ENCODE measurements at places on chromosomes 7 and 10.

GRCh38 chr10:18906636-18907035 lies 142.0 kb upstream of the MALRD1 start:
- no peak for DNase-seq

- no peak for DNase-seq
These were observed 16.7 kb downstream of the MACROH2A2 start for GRCh38 chr10:70069346-70069745.

DNA sequence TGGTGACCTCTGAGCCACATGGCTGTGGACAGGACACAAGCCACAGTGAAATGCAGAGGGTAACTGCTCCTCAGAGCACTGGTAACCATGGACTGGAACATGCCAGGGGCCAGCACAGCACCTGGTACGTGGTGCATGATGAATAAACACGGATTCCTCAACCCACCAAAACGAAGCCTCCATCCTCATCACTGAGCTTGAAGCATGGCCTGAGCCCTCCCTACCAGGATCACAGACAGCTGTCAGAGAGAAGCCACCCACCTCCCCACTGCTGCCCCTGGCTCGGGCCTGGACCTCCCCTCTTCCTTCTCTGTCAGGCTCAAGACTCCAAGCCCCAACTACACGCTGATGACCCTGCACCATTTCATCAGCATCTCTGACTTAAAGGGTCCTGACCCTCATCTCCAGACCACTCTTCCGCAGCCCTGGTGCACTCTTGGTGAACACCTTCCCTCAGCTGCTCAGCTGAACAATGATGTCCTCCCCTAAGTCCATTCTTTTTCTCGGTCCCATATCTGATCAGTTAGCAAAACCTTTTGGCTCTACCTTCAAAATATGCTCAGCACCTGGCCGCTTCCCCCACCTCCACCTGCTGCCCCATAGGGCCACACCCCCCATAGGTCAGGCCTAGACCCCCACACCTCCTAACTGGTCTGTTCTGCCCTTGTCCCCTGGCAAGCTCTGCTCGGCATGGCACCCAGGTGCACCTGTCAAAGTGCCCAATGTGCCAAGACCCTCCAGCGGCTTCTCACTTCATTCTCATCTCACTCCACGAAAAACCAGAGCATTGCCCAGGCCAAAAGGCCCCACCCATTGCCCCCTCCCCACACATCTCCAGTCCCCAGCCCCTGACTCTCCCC lies 141.1 kb downstream of the MAPK8 start:
- DNase-seq: no peak

- DNase-seq: no peak
These were observed 49.9 kb downstream of the CDHR3 start for GRCh38 chr7:106012935-106013439.

GRCh38 chr7:135204341-135204749 lies 7.0 kb downstream of the WDR91 start:
- no peak for DNase-seq

GRCh38 chr7:50608196-50608906 lies 43.1 kb upstream of the DDC start:
- DNase-seq: no peak

- DNase-seq: no peak
These were observed 10.8 kb downstream of the KLF6 start for GRCh38 chr10:3774018-3774813.

DNA sequence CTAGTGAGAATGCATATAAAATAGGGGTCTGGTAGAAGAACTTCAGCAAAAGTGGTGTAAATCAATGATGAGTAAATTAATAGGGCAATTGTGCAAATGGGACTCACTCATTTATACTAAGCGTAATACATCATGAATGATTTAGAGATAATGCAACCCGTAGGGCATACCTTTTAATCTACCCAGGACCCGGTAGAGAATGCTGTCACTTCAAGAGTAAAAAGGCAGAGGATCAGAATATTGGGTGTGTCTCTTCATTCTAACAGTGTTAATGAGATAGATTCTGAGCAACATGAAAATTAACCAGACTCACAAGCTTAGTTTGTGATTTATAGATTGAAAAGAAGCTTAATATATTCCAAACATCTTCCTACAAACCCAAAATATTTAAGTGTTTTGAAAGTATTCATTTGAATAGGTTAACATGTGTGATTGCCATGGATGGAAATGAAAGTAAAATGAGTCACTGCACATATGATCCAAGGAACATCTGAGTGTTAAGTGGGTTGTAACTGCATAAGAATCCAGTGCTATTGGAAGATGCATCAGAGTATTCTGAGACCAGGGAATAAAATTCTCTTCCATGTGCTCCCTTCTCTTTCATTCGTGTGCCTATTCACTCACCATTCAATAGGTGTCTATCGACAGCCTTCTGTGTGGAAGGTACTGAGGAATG lies 690.6 kb downstream of the AUTS2 start:
- no peak for DNase-seq

GRCh38 chr7:141956084-141956483 lies 9.3 kb upstream of the CLEC5A start:
- no peak for DNase-seq

DNA sequence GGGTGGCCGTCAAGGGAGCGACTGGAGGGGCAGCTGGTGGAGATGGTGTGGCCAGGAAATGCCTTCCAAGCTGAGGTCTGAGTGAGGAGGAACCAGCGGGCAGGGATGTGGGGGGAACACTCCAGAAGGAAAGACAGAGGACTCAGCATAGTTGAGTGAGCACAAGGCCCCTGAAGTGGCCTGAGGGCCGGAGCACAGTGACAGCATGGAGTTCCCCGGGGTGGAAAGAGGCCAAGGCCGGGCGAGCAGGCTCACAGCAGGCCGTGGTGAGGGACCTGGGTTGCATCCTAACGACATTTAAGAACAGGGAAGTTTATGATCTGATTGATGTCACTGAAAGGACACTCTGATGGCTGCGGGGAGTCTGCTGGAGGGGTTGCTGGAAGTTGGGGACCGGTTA lies 48.0 kb downstream of the HTRA1 start:
- no peak for DNase-seq

GRCh38 chr10:109992485-109992884 lies 15.3 kb upstream of the ADD3 start:
- no peak for DNase-seq

DNA sequence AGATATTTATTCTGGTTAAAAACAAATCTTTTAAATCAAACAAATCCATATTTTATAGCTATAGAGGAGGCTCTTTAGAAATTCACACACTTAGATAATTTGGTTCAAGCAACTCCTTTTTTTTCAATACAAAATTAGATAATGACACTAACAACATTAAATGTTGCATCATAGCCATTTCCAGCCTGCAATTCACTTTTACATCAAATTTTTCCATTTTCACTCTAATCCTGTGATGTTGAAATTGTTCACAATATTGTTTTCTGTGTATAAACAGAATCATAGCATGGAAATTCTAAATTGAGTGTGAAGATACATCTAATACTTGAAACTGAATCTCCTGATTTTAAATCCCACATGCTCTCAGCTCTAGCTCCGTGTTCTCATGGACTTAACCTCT lies 482.6 kb downstream of the INHBA start:
- DNase-seq: no peak

DNA sequence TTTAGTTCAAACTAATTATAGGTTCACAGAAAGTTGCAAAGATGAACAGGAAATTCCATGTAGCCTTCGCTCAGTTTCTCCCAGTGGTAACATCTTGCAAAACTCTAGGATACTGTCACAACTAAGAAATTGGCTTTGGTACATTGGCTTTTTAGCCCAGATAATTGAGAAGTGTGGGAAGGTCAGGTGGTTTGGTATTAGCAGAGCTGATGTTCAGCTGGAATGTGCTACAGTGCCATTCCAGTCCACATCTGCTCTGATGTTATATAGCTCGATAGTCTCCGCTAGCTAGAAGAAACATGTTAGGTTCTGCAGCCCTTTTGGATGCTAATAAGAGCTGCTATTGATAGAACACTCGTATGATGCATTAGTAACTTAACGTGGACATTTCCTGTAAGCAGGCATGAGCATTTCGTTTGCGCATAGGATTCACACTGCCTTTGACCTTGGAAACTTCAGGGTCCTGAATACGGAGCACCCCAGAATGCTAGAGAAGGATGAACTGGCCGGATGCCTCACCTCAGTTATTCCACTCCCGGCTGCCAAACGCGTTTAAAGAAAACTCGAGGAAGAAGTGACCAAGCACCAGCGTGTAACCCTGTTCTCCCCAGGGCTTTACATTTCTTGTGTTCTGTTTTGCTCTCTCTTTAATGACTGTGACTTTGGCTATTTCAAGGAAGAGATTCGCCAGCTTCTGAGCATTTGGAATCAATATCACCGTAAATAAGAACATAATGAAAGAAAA lies 271.4 kb downstream of the GALNT17 start:
- DNase-seq: no peak

DNA sequence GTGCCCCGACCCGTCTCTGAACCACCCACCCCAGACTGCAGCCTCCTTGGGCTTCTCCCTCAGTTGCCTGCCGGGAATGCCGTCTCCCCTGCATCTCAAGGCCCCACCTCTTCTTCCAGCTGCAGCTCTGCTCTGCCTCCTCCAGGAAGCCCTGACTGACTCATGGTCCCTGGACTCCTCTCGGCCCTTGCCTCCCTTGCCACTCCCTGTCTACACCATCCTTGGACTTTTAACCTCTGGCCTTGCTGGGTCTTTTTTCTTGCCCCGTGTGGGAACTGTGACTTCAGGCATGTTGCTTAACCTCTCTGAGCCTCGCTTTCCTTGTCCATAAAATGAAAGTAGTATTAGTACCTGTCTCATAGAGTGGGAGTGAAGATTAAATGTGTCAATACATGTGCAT lies 56.3 kb downstream of the C10orf105 start:
- DNase-seq: no peak

GRCh38 chr10:86167121-86167761 lies 199.4 kb downstream of the GRID1 start:
- DNase-seq: no peak

GRCh38 chr10:5640501-5640900 lies 25.9 kb downstream of the ASB13 start:
- no peak for DNase-seq

DNA sequence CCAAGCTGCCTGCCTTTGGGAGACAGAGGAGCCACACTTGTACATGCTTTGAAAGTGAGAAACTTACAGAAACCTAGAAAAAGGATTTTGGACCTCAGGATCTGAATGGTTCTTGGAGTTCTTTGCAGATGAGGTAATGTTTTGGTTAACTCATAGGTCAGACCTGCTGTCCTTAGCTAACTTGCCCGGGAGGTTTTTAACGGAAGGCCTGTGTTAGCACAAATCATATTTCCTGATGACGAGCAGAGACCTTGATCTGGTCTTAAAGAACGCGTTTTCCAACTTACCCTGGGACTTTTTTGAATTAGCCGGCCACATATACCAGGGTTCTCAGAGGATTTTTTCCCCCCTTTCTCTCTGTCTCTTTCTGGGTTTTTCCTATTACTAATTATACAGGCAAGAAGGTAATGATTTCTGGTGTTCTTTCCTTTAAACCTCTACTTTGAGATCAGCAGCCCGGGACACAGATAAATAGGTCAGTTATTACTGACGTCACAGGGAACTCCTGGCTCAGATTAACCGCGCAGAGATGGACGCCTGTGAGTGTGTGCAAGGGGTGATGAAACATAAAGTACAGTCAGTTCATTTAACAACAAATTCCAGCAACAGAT lies 101.7 kb upstream of the KLF6 start:
- DNase-seq: no peak

GRCh38 chr10:49632406-49633317 lies 18.8 kb downstream of the CHAT start:
- no peak for DNase-seq

- no peak for DNase-seq
These were observed 478.6 kb downstream of the LRMDA start for GRCh38 chr10:75910032-75910431.

- no peak for DNase-seq
These were observed 3.8 kb downstream of the PTER start for GRCh38 chr10:16440396-16441133.

DNA sequence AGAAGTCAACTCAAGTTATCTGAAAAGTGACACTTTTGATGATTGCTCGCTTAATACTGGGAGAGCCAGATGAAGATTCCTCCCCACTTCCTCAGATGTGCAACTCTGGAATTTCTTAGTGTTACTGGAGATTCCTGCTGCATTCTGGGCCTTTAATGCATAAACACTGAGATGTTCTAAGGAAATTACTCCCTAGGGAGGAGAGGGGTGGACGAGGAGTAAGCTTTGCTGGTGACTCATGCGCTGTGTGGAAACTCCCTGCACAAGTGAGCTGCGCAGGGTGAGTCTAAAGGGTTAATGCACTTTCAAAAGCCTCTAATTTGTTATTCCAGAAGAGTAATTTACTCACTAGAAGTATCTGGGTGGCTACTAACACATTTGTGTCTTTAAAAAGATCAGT lies 46.3 kb downstream of the EGFR start:
- no peak for DNase-seq

- DNase-seq: no peak
These were observed 154.4 kb upstream of the SH2B2 start for GRCh38 chr7:102132209-102132752.
